EL (cell line): ENCODE measurements at places on chromosomes 5 and 9.

DNA sequence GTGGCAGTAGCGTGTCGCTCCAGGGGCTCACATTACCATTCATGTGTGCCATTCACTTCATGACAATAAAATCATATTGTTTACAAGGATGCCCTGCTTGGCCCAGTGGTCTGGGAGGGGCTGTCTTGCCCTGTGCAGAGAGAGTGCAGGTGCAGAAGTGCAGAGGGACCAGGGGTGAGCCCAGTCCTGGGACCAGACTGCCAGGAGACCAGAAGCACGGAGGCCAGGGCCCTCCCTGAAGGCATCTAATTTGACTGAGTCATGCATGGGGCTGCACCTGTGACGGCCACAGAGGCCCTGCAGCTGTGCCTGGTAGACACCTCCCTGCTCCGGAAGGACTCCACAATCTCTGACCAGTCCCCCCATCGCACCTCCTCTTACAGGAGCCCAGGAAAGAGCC is 164.4 kb upstream of the FOXD4L5 start:
- DNase-seq: no peak

DNA sequence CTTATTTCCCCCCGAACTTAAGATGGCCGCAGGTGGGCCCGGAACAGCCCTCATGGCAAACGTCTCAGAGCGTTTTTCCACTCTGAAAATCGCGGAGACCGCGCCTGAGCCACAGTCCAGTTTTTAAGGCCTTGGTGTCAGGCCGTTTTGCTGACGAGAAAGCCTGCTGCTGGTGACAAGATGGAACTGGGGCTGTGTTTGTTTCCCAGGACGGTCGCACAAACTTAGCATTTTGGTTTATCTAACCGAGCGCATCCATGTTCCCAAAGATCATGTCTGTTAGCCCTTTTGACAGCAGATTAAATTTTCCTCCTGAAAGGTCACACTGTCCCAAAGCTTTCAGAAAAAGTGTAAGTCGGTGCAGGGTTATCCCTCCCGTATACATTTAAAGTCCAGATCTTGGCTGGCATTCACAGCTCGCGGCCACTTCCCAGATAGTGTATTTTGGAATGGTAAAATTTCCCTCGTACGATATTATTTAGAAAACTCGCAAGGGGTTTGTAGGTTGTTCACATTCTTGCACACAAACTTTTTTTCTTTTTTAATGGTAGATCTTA is 812 bp downstream of the SREK1 start:
- no peak for DNase-seq

- no peak for DNase-seq
Measured at GRCh38 chr9:7130266-7130820, 372.6 kb downstream of the KDM4C start.

DNA sequence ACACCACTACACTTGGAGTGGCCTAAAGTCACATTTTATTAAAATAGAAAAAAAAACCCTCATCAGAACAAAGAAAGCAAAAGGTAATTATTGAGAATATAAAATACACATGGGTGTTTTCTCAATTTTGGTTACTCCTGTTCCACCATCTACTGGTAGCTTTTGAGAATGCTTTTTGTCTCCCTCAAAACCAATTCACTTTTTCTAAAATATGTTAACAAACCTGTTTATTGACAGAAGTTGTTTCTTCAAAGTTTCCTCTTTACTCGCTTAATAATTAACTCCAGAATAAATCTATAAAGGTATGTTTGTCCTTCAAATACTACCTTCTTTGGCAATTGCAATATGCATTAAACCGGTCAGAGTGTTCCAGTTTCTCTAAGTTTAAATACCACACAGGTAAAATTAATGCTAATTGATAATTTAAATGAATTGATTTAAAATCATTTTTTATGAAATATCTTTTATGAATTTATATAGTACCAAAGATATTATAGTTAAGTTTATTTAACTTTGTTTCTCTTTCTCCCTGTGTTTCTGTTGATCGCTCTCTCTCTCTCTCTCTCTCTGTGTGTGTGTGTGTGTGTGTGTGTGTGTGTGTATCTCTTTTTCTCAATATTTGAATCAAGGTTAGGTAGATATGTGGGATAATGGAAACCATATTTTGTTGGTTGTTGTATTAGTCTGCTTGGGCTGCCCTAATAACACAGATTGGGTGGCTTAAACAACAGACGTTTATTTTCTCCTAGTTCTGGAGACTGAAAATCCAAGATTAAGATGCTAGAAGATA is 487.4 kb downstream of the PRDM9 start:
- DNase-seq: no peak

- DNase-seq: no peak
Measured at GRCh38 chr5:169897481-169897880, 82.8 kb downstream of the INSYN2B start.

- DNase-seq: no peak
Measured at GRCh38 chr9:33450621-33451146, 3.3 kb upstream of the AQP3 start.

DNA sequence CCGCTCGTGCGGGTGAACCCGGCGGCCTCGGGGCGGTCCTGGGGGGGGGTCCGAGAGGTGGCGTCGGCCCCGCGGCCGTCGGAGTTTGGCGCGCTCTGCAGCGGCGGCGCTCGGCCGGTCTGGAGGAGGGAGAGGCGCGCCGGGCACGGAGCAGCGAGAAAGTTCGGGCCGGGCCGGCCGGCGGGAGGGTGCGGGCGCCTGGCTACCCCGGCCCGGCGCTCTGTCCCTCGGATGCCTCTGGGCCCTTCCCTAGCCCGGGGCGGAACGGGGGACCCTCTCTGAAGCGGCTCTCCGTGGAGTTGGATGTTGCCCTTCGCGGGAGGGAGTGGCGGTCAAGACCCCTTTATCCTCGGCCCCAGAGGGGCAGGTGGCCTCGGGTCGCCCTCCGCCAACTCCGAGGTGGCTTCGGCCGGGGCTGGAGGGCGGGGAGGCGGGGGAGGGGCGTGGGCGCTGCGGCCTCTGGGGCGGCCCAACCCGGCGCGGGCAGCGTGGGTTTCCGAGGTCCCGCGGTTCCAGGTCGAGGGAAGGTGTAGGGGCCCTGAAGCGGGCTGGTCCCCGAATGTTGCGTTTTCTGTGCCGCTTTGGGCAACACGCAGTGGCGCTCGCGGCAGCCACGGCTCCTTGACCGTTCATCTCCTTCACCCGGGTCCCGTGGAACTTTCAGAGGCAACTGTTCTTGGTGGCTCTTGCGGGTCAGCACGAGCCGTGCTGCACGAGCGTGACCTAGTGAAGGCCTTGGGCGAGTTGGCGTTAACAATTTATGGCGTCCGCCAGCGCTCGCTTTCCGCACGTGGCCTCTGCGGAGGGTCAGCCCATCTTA is 290.5 kb downstream of the DOCK8 start:
- no peak for DNase-seq

- DNase-seq: no peak
Measured at GRCh38 chr5:172770374-172770674, 671 bp downstream of the DUSP1 start.
